A172 (cell line): ENCODE measurements at places on chromosomes 3 and 15.

DNA sequence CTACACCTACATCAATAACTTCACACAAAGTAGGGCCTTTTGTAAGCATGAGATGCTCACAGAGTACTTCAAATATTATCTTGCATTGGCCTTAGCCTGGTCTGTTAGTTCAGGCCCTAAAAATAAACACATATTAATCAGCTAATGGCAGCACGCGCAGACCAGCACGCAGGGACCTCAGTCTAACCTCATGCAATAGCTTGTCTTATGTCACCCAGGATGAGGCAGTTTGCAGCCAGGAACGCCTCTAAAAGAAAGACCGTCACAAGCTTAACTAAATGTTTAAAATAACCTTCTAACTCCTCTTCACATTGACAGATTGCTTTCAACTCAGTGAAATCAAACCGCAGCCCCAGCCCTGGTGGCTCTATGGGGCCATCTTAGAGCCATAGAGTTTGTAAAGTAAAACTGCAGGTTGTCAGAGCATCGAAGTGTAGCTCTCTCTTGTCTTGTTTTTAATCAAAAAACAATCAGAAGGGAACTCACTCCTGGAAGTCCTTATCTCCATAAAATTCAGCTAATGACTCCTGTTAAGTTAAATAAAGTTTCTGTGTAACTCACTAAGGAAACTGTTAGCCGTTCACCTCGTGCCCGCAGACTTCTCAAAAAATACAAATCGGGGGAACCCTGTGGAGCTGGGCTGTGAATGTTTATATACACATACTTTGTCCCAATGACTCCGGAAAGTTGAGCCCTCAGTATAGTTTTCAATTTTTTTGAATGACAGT lies 212.6 kb downstream of the CDIN1 start:
- DNase-seq = no peak

DNA sequence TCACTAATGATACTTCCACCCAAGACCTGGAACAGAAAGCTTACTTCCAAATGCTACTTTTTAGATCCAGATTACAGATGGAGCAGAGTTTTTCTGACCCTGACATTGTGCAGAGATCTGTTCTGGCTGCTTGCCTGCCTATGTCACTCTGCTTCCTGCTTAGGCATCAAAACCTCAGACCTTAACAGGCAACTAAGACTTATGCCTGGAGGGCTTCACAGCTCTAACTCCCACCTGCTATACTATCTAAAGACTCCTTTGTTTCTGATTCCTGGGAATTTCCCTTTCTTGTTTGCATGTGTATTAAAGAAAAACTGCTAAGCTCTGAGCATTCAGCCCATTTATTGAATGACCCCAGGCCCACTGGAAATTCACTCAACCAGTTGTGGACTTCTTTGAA lies 157.4 kb upstream of the NPHP3 start:
- DNase-seq = no peak

DNA sequence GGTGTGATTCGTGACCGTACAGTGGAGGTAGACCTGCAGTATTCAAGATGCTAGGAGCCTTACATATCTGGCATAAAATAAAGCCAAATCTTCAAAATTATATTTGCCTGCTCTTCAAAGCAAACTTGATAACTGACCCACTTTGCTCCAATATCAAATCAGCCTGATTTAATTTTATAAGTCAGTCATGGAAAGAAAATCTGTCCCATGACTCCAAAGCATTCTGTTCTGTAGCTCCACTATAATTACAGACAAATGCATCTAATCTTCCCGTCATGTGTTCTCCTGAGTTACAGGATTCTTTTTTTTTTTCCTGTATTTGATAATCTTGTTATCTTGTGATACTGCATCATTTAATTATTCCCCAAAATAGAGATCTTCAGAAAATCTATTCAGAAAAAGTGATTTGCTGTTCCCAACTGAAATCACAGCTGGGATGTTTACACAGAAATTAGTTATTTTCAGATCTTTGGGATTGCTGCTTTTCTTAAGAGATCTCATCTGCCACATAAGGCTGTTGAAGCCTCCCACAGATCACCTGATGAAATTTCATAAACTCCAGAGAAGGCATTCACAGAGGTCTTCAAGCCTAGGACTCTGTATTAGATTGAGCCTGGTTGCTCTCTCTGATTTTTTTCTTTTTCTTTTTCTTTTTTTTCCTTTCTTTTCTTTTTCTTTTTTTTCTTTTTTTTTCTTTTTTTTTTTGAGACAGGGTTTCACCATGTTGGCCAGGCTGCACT lies 27.2 kb downstream of the TIMP4 start:
- no peak for DNase-seq

DNA sequence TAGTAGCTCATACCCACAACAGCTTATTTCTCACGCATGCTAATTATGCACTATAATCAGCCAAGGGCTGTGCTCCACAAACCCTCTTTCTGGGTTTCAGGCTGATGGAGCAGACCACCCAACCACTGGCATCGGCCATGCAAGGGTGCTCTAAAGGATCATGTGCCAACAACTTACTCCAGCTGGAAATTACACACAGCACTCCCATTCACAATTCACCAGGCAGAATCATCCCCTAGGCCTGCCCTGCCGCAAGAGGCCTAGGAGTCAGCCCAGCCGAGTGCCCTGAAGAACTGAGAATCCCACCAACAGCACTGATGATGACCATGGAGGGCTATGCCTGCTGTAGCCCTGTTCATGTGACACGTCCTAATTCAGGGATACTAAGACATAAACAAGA lies 216.2 kb upstream of the CHRNA7 start:
- DNase-seq = no peak

DNA sequence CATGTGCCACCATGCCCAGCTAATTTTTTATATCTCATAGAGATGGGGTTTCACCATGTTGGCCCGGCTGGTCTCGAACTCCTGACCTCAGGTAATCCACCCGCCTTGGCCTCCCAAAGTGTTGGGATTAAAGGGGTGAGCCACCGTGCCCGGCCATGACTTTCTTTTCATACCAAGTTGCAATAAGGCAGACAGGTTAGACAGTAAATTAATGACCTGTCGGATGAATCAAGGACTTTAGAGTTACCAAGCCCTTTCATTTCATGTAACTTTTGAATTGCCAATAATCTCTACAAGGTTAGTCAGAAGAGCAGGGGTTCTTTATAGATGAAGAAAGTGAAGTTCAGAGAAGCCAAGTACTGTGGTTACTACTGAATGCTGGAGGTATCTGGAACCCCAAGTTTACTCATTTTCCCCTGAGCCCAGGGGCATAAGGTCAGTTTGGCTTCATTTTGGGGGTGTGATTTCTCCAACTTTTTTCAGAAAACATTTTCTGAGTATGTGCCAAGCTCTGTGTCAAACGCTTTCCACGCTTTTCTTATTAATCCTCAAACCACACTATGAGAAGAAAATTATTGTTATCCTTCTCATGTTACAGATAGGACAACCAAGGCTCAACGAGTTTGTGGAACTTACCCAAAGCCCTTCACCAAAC lies 11.9 kb downstream of the PRICKLE2 start:
- no peak for DNase-seq

- no peak for DNase-seq
These were observed 192.6 kb downstream of the TCF12 start for GRCh38 chr15:57111002-57111401.

DNA sequence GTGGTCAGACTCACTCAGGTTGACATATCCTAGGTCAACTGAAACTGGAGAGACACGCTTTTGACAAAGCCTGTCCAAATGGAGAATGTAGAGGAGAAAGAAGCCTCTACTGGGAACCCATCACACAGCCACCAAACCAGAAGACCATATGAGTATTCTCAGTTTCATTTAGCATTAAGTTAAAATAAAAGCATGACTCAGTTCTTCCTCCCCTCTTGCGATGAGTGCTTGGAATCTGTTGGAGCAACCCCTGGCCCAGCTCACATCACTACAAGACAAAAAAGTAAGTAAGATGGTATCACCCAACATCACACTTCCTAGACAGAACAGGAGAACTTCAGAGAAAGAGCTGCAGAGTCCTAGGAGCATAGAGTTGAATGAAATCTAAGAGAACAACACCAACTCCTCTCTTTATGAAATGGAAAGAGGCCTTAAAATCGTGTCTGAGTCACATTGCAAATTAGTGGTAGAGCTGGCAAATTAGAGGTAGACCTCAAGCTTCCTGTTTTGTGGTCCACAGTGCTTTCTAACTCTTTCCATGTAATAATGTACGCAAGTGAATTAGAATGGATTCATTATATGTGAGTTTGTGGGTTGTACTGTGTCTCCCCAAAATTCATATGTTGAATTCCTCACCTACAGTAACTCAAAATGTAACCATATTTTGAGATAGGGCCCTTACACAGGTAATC lies 51.2 kb downstream of the FGF12 start:
- no peak for DNase-seq

- no peak for DNase-seq
These were observed 19.7 kb upstream of the RORA start for GRCh38 chr15:61248790-61249189.

DNA sequence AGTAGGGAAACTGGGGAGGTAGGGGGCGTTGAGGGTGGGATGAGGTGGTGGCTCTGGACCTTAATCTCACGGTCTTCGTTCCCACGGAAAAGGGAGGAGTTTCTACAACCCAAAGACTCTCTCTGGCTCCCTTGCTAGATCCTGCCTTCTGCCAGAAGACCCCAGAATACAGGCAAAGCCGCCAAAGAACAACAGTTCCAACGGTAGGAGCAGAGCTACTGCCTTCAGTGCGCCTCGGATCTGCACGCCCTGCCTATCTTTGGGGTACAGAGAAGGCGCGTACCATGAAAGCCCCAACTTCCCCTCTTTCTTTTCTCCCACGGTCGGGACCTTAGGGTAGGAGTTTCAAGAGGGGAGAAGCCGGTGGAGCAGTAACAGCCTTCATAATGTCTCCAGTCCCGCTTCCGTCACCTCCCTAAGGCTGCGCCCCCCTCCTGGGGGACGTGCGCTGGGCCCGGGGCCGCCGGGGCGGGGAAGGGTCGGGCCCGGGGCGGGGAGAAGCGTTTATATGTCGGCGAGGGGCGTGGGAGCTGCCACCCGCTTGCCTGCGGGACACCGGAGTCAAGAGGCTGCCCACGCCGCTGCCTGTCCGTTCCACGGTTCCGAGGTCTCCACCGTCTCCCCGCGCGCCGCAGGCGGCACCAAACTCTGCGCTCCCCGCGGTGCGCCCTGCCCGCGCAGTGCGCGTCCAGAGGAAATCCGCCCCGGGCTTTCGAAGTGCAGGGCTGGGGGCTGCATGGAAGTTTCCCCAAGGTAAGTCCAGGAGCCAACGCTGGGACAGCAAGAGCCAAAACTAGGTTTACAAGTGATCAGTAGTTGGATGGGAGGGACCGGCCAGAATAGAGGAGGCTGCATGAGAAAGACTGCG lies at the start of gene COL6A6:
TSS of gene COL6A6 (plus strand) at position 533 of the 868 bp plus-strand sequence. CDS start 43,188 bp downstream, outside the sequence.
- no peak for DNase-seq

GRCh38 chr15:81331600-81331999 lies 7.7 kb upstream of the STARD5 start:
- DNase-seq = no peak

- DNase-seq = no peak
These were observed 22.7 kb upstream of the ALCAM start for GRCh38 chr3:105343991-105344390.

- DNase-seq = peak; percentile 11
These were observed 394.0 kb downstream of the LRTM1 start for GRCh38 chr3:54533856-54534255.

GRCh38 chr3:118900737-118901525 lies 133.7 kb downstream of the IGSF11 start:
- no peak for DNase-seq

- peak; percentile 39 for DNase-seq
These were observed 41.4 kb downstream of the CTDSPL2 start for GRCh38 chr15:44468709-44469385.

- DNase-seq = no peak
These were observed 563 bp downstream of the PXYLP1 start for GRCh38 chr3:141231952-141232823.

DNA sequence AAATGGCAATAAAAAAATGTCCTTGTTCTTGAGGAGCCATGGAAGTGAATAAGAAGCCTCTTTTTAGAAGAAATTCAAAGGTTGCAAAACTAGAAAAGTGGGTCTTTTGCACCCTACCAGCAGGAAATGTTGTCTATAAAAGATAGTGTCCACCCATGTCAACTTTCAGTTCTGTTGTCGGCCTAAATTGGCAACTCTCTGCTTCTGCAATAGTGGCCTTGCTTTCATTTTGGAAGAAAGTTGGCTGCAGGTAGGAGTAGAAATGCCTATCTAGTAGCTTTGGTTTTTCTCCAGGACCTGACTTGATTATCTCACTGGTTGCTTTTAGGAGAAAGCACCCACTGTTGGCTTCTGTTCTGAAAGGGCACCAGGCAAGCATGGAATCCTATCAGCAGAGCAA lies 85.4 kb downstream of the TMEM108 start:
- no peak for DNase-seq

GRCh38 chr3:101701696-101702634 lies 15.4 kb upstream of the RPL24 start:
- no peak for DNase-seq

DNA sequence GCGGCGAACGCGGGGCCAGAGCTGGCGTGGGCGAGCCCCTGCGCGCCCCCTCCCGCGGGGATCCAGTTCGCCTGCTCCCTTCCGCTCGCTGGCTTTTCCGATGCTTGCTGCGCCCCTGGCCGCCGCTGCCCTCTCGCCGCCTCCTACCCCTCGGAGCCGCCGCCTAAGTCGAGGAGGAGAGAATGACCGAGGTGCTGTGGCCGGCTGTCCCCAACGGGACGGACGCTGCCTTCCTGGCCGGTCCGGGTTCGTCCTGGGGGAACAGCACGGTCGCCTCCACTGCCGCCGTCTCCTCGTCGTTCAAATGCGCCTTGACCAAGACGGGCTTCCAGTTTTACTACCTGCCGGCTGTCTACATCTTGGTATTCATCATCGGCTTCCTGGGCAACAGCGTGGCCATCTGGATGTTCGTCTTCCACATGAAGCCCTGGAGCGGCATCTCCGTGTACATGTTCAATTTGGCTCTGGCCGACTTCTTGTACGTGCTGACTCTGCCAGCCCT lies 721 bp downstream of the P2RY1 start:
- DNase-seq = no peak
